ENCODE measurements at places on chromosomes 4 and X.

GRCh38 chr4:169649545-169650226, 29.3 kb downstream of the CLCN3 start:
- no peak overlapping the region for H3K4me3 ChIP-seq
- no peak overlapping the region for H3K27ac ChIP-seq
- no peak for DNase-seq
- no peaks in the 10 kb centered on the region for H3K36me3 ChIP-seq

DNA sequence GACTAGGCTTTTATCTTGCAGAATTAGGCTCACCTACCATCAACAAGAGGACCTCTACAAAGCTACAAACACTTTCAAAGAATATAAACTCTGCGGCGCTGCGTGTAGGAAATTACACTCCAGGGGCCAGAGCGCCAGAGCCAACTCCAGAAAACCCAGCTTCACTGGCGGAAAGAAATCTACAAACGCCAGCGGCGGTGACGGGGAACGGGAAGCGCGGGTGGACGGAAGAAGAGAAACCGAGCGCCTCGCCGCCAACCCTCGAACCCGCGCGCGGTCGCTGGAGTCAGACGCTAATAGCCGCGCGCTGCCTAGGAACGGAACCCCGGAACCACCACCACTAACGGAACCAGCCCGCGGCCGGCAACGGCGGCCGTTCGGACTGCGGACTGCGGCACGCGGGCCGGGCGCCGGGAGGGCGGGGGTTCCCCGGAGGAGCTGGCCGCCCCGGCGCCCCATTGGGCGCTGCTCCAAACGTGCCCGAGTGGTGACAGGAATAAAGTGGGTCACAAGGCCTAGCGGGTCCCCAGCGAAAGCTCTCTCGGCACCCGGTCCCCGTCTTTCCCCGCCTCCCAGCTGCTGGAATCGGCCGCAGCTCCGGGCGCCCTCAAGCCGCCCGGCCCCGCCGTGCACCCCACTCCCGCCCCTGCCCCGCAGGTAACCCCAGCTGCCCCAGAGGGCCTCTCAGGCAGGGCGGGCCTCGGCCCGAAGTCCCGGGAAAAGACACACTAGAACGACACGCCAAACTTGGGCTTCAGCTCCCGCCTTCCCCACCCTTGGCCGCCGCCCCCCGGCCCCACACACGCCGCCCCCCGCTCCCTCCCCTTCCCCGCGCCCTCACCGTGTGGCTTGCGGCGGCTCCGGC, 836 bp downstream of the CLOCK start:
- H3K4me3 ChIP-seq, result peak overlapping the region; percentile 93
- no peaks in the 10 kb centered on the region for H3K36me3 ChIP-seq
- H3K4me1 ChIP-seq, result peaks cover 57% of the 10 kb centered on the region
- no peaks in the 10 kb centered on the region for H3K27me3 ChIP-seq
- peak; percentile 19 for DNase-seq

DNA sequence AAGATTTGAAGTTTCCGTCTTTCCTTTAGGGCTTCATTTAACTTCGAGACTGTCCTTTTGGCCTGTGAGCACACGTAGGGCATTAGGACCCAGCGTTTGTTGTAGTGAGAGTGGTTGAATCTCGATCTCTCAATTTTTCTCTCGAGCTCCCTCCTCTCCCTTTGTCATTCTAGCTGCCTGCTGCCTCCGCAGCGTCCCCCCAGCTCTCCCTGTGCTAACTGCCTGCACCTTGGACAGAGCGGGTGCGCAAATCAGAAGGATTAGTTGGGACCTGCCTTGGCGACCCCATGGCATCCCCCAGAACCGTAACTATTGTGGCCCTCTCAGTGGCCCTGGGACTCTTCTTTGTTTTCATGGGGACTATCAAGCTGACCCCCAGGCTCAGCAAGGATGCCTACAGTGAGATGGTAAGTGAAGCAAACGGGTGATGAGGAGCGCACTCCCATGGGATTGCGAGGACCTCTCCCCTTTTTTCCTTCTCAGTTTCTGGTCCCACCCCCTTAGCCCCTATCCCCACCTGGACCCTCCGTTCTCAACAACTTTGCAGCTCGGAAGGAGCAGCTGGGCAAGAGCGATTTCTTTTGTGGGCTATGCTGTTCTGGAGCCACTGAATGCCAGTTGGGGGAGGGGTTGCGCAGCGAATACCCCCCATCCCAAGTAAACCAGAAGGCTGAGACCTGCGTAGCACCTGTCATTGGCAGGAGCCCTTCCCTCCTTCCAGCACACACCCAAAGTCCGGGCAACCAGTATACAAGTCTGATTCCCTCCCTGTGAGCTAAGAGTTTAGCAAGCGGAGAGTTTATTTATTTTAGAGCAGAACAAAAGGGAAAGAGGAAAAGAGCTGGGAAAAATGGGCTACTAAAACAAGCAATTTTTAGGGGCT, at the start of gene TMEM35A:
Gene TMEM35A, plus strand, starts transcription at position 164 of the 883 bp plus-strand sequence. Its CDS starts 124 bp downstream, at position 288.
- no peaks in the 10 kb centered on the region for H3K27me3 ChIP-seq
- peak within 1 kb of the TSS; percentile 31 for H3K4me3 ChIP-seq
- H3K27ac ChIP-seq, result no peak within 1 kb of the TSS
- H3K4me1 ChIP-seq, result no peaks in the 10 kb centered on the region

- no peak for DNase-seq
- H3K4me1 ChIP-seq, result peaks cover 4% of the 10 kb centered on the region
- H3K36me3 ChIP-seq, result no peaks in the 10 kb centered on the region
- no peaks in the 10 kb centered on the region for H3K27me3 ChIP-seq
These were observed 6.3 kb upstream of the COX18 start for GRCh38 chr4:73075832-73076231.

DNA sequence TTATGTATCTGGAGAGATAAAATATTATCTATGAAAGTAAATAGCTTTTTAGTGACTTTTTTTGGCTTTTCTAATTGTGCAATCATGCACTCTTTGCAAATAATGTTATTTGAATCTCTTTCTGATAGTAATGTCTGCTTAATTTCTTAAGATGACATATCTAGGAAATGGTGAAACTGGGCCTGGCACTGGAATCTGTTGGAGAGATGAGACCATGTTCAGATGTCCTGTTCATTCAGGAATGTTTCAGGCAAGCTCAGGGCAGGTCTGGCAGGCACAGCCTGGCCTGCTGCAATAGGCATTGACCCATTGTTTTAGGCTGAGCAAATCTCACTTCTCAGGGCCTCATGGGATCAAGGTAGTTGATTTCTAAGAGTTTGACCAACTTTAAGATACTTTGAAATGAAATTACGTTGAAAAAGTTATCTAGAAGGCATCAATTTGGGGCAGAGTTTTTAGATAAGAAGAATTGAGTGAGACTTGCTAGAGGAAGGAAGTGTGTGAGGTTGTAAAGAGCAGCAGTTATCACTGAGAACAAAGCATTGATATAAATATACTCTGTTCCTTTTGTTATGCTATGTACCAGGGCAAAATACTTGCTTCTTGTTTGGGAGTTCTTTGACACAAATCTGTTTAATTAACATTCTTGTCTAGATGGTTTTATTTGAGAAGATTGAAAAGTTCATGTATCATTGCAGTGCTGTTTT, 133.0 kb upstream of the LEF1 start:
- no peaks in the 10 kb centered on the region for H3K36me3 ChIP-seq
- no peaks in the 10 kb centered on the region for H3K27me3 ChIP-seq
- no peak for DNase-seq
- H3K4me3 ChIP-seq, result no peak overlapping the region
- no peak overlapping the region for H3K27ac ChIP-seq

- H3K27me3 ChIP-seq, result no peaks in the 10 kb centered on the region
- H3K36me3 ChIP-seq, result no peaks in the 10 kb centered on the region
- no peaks in the 10 kb centered on the region for H3K4me1 ChIP-seq
- H3K27ac ChIP-seq, result no peak overlapping the region
- H3K4me3 ChIP-seq, result no peak overlapping the region
- no peak for DNase-seq
These were observed 294.3 kb downstream of the GUCY2F start for GRCh38 chrX:109187473-109188168.

GRCh38 chr4:31974490-31975002, 1254.4 kb downstream of the PCDH7 start:
- no peaks in the 10 kb centered on the region for H3K4me1 ChIP-seq
- DNase-seq, result no peak
- no peaks in the 10 kb centered on the region for H3K27me3 ChIP-seq
- H3K36me3 ChIP-seq, result no peaks in the 10 kb centered on the region

DNA sequence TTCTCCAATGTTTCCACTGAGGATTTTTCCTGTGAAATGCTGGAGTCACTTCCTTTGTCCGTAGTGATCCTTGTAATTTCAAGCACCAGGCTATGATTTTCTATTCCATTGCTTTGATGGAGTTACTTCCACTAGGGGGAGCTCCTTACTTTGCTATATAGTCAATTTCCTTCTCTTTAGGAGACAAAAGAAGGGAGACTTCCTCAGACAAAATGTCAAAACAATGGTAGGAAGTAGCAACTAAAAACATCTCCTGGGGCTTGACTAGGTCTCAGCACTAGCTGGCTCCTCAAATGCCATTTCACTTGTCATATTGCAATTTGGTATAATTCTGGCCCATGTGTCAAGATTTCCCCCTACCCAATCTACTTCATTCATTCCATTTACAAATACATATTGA, 24.1 kb downstream of the ZCCHC12 start:
- H3K4me3 ChIP-seq, result no peak overlapping the region
- no peaks in the 10 kb centered on the region for H3K4me1 ChIP-seq
- H3K27ac ChIP-seq, result no peak overlapping the region
- DNase-seq, result no peak
- no peaks in the 10 kb centered on the region for H3K27me3 ChIP-seq
- no peaks in the 10 kb centered on the region for H3K36me3 ChIP-seq

DNA sequence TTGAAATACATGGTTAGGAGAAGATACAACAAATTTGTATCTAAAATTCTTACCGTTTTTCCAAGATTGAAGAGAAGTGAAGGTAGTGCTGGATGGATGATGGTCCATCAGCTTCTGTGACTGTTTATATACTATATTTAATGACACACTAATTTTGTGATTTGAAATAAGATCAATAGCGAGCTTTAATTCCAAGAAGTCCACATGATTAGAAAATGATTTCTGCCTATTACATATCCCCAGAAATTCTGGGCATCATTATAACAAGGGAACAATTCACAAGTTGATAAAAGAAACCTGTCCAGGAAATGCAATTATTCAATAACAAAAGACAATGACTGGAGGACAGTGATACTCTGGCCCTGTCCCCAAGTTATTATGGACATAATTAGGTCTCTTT, at the start of gene CSN2:
Gene CSN2, minus strand, starts transcription at position 101 of the 400 bp plus-strand sequence. CDS start 4,733 bp downstream, outside the sequence.
- H3K27me3 ChIP-seq, result no peaks in the 10 kb centered on the region
- no peaks in the 10 kb centered on the region for H3K36me3 ChIP-seq
- DNase-seq, result no peak
- H3K4me3 ChIP-seq, result no peak within 1 kb of the TSS
- H3K4me1 ChIP-seq, result no peaks in the 10 kb centered on the region
